ENCODE measurements at places on chromosomes 5 and 9. TPM values are rescaled to one million over a fixed set of nuclear protein-coding genes. Genes with fewer than 3 reads are reported as not detected.

DNA sequence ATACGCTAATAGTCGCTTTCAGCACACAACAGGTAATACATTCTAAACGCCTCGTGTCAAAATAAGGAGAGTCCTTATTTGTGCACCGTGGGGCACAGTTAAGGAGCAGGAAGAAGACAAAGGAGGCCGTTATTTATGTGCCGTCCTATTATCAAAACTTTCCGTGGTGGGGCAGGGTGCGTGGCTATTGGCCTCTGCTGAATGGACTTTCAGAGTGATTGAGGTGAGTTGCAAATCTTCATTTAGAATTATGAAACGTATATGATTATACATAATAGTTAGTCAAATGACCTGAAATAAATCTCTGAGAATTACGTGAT lies 833 bp downstream of the C5orf24 start:
- DNase-seq: no peak

DNA sequence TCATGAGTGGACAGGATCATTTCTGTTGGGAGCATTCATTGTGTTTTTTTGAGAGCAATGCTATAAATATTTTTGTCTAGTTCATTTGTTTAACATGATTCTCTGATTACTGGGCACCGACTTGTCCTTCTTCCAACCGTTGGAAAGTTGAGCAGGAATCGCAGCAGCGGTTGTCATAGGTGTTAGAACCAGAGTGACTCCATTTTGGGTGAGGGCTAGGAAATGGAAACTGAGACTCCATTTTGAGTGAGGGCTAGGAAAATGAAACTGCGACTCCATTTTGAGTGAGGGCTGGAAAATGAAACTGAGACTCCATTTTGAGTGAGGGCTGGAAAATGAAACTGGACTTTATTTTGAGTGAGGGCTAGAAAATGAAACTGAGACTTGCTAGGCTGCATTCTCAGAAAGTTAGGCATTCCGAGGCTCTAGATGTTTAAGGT lies 100.6 kb downstream of the ICE1 start:
- DNase-seq: no peak

GRCh38 chr5:167123126-167123525 lies 1168.3 kb upstream of the WWC1 start:
- no peak for DNase-seq

DNA sequence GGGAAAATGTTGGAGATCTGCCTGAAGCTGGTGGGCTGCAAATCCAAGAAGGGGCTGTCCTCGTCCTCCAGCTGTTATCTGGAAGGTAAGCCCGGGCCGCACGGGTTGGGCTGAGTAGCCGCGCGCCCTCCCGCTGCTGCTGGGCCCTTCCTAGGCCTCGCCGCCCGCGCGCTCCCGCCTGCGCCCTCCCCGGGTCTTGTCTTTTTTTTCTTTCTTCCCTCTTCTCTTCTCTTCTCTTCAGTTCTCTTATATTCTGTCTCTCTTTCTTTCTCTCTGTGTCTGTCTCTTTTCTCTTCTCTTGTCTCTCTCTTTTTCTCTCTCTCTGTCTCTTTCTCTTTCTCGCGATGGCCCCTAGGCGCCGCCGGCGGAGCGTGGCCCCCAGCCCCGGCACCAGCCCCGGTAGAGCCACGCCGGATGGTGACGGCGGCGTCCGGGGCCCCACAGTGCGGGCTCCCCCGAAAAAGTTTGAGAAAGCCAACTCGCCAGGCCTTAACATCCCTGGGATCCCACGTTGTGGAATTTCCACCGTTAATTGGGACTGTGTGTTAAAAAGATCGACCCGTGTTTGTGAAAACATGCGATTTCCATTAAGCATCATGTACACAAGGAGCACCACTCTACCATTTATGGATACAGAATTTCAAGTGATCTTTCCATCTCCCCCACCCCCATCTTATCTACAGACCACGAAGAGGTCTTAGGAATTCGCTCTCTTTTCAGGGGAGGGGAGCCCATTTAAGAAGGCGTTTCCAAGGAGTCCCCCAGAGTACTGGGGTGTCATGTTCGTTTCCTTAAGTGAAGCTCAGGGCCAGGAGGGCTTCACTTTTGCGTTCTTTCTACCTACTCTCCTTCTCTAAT lies 616 bp downstream of the ABL1 start:
- no peak for DNase-seq

- no peak for DNase-seq
These were observed 64.5 kb downstream of the MTREX start for GRCh38 chr5:55372130-55372925.

The TPM2 gene
- 285 TPM for polyA plus RNA-seq

The FOXD4L4 gene
- polyA plus RNA-seq: not detected

The NDUFAF2 gene
- polyA plus RNA-seq: 27.8 TPM

The ANXA2R gene
- polyA plus RNA-seq: 1.1 TPM

The IFNA21 gene
- not detected for polyA plus RNA-seq

The TCOF1 gene
- 43.8 TPM for polyA plus RNA-seq

All from left renal pelvis (tissue), 4 donors.